Stimulated activated CD8-positive, alpha-beta memory T cell treated with anti-CD3 and anti-CD28 coated beads, Interleukin-12 subunit alpha, Interleukin-12 subunit beta, amount 100 ng/mL, for 4 hours (primary cell): ENCODE measurements at places on chromosomes 1 and 21.

DNA sequence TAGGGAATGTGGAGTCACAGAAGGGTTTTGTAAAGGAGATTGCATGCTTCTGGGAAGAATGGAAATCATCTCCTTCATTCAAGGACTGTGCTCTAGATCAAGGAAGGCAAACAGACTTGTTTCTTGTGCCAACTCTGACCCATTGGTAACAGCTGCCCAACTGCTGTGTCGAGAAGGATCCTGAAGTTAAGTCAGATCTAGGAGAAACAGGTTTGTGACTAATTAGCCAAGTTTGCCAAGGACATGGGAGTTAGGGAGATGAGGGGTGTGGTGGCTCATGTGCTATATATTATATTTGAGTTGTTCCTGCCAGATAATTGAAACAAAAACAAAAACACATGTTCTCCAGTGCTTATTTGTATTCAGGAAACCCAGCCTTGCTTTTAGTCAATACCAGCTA, 251.2 kb upstream of the USP24 start:
- DNase-seq: no peak

DNA sequence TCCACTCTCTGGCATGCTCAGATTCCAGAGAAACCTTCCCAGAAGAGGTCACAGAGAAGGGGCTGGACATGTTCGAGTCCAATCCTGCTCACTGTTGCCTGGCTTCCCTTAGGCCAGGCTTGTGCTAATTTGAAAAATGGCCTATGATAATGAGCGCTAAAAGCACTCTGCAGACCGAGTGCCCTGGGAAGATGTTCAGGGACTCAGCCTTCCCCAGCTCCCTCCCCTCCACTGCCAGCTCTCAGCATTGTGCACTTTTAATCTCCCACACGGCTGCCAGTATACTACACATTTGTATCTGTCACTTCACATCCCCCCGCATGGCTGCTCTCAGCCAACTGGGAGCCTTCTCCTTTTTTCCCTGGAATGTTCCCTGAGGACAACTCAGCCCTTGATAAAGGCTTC, 24.1 kb downstream of the FAM163A start:
- no peak for DNase-seq

- no peak for DNase-seq
Measured at GRCh38 chr1:59404796-59405195, 107.9 kb downstream of the FGGY start.

GRCh38 chr1:50415235-50416149, 7.8 kb downstream of the DMRTA2 start:
- no peak for DNase-seq

- DNase-seq: no peak
Measured at GRCh38 chr1:222105393-222105737, 363.5 kb upstream of the DUSP10 start.

DNA sequence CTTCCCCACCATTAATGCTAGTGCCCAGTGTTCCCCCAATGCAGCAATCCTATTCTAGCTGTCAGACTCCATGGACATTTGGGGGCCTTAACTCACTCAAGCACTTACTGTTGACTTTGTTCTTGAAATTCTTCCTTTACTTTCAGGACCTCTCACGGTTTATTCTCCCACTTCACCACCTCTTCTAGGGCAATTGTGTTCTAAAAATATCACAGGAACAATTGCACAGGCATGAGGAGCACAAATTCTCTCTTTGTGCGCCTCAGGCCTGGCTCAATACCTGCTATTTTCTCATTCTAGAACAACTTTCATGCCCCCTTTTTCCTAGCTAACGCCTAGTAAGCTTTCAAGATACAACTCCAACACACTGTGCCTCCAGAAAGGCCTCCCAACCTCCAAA, 7.3 kb downstream of the MAB21L3 start:
- DNase-seq: no peak

DNA sequence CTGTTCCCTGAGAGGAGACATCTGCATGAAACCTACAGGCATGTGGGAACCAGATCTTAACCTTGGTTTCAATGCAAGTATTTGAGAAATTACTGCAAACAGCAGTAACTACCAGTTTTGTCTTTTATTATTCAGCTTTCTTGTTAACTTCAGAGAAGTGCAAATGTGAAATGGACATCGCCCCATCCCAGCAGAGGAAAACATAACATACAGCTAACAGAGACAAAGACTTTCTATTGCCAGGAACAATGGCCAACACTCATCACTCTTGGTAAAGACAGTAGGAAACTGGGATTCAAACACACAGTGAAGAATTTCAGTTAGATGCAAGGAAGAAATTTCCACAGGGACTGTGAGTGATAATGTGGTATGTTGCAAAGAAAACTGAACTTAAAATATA, 115.1 kb downstream of the SLC30A10 start:
- DNase-seq: no peak

DNA sequence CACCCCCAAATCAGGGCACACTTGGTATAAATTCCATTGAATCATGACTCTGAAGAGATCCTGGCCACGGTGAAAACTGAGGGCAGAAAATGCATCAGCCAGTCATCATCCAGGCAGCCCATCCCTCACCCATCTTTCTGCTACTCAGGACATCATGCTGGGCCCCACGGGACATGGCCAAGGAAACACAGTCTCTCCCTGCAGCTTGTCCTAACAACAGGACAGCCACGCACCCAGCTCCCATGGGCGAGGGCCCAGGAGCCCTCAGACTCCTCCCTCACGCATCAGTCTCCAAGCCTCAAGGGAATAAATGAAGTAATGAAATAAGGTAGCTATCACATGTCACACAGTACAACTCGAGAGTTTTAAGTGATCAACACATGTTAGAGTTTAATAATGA, 37.8 kb downstream of the ELK4 start:
- no peak for DNase-seq

- no peak for DNase-seq
Measured at GRCh38 chr1:59750328-59751003, 64.3 kb upstream of the HOOK1 start.

DNA sequence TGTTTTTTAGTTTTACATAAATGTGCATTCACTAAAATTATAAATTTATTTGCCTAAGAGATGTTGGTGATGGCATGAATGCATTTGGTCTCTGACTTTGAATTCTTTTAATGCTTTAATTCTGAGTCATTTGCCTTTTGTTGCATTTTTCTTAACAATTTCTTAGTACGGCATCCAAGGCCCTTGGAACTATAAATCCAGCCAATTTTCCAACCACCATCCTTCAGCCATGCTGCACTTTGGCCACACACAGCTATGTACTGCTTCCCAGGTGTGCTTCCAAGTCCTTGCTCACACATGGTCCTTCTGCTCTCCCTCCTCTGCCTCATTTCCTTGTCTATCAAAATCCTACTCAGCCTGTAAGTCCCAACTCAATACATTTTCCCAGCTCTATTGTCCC, 161.0 kb downstream of the DHRS3 start:
- no peak for DNase-seq

DNA sequence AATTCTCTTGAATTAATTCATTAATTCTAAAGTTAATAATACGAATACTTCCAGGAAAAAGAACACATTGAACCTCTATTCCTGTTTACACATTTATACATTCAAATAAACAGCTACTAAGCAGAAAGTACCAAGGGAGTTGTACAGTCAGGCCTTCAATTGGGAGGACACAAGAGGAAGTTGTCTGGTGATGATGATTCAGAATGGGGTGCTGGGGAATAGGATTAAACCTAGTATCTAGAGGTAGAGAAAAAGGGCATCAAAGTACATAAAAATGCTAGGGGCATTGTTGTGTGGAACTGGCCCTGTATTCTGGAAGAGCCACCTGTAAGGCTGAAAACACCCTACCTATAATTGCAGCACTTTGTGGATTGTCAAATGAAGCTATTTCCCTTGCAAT, 71.7 kb upstream of the MROH9 start:
- DNase-seq: no peak

- DNase-seq: no peak
Measured at GRCh38 chr1:203424861-203425662, 50.5 kb upstream of the PRELP start.

DNA sequence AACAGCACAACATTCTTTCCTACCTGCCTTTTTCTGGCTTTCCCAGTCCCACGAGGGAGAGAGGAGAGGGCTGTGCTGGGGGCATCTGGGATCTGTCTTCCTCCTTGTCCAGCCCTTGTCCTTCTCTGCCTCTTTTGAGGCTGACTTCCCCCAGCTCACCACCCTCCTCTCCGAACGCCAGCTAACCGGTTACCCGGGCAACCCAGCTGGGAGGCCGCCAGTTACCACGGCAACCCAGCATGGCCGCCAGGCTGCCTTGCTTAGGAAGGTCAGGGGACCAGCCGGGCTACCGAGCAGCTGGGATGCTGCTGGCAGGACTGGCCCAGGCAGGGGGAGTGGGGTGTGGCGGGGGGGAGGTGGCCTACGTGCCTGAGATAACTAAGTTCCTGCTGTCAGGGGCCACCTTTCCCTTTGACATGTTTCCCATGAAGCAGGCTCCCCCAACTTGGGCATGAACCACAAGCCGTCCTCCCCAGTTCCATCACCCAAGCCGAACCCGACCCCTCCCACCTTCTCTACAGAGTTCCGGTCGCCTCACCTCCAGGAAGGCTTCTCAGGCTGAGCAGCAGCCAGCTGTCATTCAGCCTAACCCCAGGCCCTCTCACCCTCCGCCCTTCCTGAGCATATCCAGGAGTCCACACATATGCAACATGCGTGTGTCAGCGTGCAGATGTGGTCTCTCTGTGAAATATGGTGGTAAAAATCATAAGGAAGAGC, 8.7 kb downstream of the PLEKHA6 start:
- no peak for DNase-seq

DNA sequence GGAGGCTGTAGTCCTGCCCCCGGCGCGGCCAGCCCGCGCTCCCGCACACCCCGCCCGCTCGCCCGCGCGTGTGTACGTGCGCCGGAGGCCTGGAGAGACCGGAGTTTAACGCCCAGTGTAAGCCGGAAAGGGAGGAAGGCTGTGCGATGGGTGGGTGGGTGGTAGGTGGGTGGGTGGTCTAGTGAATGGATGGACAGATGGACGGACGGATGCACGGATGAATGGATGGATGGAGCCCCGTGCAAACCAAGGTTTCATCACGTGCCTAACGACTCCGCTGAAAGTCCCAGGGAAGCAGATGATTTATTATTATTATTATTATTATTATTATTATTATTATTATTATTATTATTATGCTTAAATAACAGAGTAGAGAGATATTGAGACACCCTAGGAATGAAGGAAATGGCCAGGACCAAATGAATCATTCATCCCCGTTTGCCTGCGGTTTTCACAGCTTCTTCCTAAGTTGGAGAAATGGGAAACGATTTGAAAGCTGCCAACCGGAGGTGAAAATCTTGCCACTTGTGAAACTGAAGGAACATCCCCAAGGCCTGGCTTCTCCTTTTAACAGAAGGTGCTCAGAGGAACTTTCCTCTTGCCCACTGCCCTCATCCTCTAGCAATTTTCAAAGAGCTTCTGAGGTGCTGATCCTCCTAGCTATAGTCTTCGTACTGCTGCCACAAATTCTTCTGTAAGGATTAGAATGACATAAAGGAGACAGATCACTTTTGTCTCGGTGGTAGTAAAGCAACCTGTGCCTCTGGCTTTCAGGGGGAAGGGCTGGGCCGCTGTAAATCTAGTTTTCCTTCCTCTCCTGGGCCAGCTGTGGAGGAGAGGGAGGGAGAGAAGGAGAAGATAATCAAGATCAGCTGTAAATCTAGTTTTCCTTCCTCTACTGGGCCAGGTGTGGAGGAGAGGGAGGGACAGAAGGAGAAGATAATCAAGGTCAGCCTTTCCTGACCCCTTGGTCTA, 648 bp upstream of the RGS7 start:
- DNase-seq: no peak

- no peak for DNase-seq
Measured at GRCh38 chr1:45093334-45093733, 81.3 kb downstream of the UROD start.

DNA sequence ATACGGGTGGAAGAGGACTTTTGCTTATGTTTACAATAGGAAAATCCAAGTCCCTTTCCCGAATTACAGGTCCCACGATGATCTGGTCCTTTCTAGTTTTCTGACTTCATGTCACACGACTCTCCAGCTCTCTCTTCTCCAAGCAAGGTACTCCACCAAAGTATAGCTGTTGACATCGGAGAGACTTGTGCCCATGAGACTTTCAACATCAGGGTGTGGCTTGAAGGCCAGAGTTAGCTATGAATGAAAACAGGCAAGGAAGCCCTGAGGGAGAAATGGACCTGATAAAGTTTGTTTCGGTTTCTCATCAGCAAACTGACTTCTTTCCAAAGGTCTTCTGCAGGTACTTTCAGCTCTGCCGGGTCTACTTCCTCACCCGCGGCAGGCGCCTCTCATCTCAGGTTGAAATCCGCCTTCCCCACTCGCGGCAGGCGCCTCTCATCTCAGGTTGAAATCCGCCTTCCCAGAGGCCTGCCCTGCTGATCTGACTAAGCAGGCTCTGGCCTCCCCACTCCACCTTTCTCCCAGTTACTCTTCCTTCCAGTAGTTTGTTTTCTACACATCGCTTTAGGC, 2.1 kb upstream of the PER3 start:
- DNase-seq: no peak

DNA sequence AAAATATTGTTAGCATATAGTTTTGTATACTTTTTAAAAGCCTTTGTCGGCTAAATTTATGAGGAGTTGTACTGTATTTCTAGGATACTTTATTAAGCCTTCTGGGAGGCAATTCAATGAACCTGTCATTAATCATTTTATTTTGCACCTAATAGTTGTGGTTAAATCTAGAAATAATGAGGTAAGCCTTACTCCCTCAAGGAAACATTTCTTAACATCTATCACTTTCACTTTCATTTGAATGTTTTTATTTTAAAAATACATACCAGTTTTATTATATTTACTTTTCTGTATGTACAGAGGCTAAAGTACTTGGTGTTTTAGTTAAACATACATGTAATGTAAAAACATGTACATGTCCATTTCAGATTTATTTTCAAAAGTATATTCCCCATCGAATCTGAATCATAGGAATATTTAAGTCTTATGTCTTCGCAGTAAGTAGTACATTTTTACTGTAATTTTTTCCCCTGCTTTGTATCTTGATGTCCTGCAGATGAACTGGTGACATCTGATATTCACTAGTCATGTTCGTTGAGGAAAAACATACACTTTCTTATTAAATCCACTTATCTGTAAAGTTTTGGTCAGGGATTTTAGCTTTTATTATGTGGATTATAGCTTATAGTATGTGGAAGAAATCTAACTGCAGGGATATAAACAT, 82.8 kb downstream of the DISP1 start:
- no peak for DNase-seq

- no peak for DNase-seq
Measured at GRCh38 chr1:246691622-246692495, 32.4 kb upstream of the SCCPDH start.
